Activated CD8-positive, alpha-beta T cell treated with anti-CD3 and anti-CD28 coated beads for 36 hours (primary cell): ENCODE measurements at places on chromosomes 16 and 17. TPM values are rescaled to one million over a fixed set of nuclear protein-coding genes. Genes with fewer than 3 reads are reported as not detected.

DNA sequence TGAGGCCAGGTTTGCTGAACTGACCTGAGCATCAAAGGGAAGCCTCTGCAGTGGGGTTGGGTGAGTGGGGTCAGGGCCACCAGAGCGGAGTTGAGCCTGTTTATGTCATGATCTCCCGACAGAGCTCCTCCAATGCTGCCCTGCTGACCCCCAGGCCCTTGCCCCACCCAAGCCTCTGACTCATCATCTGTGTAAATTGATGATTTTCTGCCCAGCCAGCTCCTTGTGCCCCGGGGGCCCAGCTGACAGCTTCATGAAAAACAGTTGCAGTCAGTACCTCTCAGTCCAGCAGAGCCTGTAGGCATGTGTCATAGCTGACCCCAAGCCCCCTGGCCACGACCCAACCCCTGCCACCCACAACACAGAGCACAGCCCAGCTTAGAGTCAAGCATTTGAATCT is 134.9 kb downstream of the CCT6B start:
- no peak for DNase-seq

GRCh38 chr16:85842435-85842834 is 42.9 kb downstream of the COX4I1 start:
- DNase-seq: no peak

GRCh38 chr16:68590201-68590994 is 51.3 kb downstream of the ZFP90 start:
- peak; percentile 83 for DNase-seq

ADAD2 gene
- 0.63 TPM for total RNA-seq
